T1000 (cell line): ENCODE measurements at places on chromosomes 2 and 18.

GRCh38 chr2:161606327-161606726 lies 17.9 kb upstream of the SLC4A10 start:
- no peak for DNase-seq

DNA sequence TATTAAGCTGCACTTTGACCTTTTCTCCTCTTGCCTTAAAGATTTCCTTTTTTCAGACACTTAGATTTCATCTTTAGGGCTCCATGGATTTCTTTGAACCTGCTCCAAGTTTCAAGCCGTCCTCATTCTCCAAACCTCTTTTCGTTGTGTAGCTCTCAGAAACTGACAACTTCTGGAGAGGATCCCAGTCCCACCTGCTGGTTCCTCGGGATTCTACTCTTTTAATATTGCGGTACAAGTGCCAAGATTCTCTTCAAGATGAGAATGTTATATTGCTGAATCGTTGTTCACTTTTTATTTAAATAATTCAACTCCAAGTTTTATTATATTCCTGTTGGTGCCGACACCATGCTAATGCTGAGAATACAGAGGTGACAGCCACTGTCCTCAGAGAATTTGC lies 141.1 kb downstream of the CDH20 start:
- no peak for DNase-seq

GRCh38 chr18:48124857-48125626 lies 194.6 kb upstream of the SMAD2 start:
- no peak for DNase-seq

DNA sequence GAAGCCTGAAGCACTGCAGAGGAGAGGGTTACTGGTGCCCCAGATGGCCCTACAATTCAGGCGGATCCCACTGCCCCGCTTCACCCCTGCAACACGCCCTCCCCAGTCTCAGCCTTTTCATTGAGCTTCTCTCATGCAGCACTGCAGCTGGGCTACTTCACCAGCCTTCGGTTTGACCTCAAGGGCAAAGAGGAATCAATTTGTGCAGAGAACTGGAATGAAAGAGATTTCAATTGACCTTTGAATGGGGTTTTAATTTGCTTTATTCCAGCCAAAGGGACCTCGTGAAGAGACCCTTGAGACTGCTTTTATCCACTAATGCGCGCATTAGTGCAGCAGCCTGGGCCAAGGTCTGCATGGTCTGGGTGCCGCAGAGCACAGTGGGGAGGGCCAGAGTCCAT lies 8.8 kb upstream of the POMC start:
- no peak for DNase-seq

- no peak for DNase-seq
These were observed 43.3 kb downstream of the NFATC1 start for GRCh38 chr18:79438898-79439627.

- no peak for DNase-seq
These were observed 467.2 kb downstream of the SPAG16 start for GRCh38 chr2:213751446-213751845.

DNA sequence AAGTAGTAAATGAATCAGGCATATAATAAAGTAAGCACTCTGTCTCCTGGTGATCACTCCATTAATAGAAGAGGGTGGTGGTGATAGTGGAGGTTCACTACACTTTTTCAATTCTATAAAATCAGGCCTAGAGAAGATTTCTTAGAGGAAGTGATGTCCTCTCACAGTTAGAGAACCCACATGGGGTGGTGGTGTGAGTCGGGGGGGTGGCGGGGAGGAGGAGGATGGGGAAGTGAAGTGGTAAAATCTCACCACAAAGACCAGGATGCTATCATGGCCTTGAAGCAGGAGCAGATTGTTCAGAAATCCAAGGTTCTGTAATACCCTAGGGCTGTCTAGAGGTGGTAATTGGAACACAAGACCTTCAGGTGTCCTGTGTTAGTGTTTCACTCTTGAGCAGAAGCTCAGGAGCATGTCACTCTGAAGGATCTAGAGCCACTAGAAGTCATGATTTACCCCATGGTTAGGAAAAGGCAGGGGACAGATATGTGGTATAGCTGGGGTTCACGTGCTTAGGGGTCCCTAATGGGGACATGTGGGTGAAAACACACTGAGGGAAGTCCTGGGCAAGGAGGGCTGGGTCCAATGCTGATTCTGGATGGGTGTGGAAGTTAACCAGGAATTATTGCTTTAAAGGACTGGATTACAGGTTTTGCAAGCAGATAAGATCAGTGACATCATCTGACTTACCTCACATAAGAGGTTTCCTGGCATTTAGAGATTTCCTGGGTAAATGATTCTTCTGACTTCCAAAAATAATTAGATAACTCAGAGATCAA lies 31.0 kb downstream of the RNF125 start:
- no peak for DNase-seq

DNA sequence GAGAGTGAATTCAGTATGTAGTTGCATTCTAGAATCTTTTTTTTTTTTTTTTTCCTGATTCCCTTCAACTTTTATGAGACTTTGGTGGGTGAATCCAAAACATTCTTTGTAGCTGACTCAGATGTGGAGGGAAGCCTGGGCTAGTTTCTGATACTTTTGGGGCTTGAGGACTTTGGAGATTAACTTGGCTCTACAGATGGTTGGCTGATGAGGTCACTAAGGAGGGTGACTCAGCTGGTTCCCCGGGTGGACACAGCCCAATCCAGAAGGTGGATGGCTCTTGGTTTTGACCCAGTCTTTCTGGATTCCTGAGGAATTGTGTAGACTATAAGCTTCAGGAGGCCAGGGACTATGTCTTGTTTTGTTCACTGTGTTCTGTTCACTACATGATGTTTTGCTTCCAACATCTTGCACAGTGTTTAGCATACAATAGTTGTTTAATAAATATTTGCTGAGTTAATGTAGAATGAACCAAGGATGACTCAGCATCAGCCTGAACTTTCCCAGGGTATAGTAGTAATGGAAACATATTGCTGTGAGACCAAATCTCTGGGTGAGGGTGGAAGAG lies 30.5 kb downstream of the LAMA3 start:
- peak; percentile 86 for DNase-seq

GRCh38 chr2:38074764-38075506 lies 1.0 kb downstream of the CYP1B1 start:
- DNase-seq: no peak

DNA sequence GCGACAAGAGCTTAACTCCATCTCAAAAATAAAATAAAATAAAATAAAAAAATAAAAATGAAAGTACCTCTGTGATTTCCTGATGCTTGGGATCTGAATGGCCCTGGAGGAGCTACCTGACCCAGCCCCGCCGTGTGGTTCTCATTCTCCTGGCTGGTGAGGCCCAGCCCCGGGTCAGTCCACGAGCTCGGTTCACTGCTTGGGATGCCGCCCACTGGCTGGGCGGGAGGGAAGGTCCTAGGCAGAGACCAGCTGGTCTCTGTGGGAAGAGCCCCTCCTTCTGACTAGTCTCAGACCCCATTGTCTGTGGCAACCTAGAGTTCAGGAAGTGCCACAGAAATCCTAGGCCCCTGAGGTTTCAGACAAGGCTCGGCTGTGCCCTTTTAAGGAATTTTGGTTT lies 55.1 kb upstream of the DLGAP1 start:
- no peak for DNase-seq

GRCh38 chr2:231791107-231791506 lies 4.9 kb downstream of the COPS7B start:
- DNase-seq: no peak

DNA sequence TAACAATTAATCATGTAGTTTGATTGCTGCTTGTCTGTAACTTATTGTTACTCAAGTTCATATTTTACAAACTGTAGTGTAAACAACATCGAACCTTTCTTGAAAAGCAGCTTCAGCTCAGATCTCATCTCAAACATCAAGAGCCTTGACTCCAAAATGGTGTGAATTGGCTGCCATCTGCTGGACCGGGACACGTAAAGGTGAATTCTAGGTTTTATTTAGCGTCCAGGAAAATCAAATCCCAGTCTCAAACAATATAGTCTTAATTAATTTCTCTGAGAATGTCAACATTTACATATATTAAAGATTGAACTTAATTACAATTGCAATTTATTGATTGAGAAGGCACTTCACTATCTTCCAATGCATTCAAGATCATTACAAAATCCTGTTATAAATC lies 453.0 kb downstream of the GALR1 start:
- no peak for DNase-seq

- DNase-seq: no peak
These were observed 398.8 kb upstream of the TRIB2 start for GRCh38 chr2:12317814-12318426.

- DNase-seq: peak; percentile 42
These were observed 143.5 kb downstream of the PKP4 start for GRCh38 chr2:158600155-158600802.

GRCh38 chr18:10379522-10379921 lies 74.9 kb upstream of the APCDD1 start:
- DNase-seq: no peak

DNA sequence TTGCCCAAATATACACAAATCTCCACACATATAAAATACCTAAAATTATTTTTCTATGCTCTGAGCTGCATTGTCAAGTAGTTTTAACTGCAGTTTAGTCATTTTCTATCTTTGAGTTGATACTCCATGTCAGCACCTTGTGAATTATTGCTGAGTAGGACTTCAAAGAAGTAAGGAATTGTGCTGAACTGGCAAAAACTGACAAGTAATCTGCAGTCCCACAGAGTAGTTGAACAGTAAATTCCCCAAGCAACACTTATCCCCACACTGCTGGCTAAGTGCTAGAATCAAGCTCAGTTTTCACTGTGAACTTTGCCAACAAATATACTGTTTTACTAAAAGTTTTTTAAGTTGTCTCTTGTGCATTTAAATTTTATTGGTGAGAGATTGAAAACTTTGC lies 141.8 kb upstream of the ST6GAL2 start:
- no peak for DNase-seq

DNA sequence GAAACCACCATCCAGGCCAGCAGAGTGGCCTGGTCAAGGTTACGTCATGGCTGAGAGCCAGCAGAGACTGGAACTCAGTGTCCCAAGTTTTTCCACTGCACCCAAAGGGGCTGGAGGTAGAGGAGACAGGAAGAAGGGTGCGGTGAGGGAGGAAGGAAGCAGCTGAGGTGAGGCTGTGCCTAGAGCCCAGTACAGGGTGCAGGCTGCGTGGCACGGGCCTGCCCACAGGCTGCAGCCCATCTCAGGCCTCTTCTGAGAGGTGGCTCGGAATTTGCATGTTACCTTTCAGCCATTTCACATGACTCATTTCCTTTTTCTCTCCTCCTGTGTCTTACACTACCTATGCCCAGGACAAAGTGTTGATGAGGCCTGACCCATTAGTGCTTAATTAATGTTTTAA lies 13.7 kb upstream of the MGAT4A start:
- no peak for DNase-seq

DNA sequence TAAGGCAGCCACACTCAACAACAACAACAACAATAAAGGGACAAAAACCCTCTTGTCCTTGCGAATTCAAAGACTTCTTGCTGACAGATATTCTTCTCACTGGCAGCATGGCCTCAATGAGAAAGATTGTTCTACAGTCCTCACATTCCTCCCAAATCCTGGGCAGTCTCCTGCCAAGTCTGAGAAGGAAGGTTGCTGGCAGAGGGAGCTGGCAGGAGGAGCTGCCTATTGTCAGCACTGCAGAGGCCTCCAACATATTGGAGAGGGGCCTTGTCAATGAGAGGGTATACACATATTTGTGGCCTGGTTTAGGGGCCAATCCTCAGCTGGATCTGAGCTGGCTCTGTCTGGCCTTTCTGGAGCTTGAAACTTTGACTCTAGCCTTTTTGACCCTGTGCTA lies 63.5 kb downstream of the LAMA3 start:
- no peak for DNase-seq

GRCh38 chr2:119308793-119309330 lies 57.8 kb downstream of the C2orf76 start:
- no peak for DNase-seq
